Epithelial cell of proximal tubule (primary cell): ENCODE measurements at places on chromosomes 13 and 19.

- no peak for DNase-seq
These were observed 38.5 kb downstream of the DPF1 start for GRCh38 chr19:38185562-38185961.

DNA sequence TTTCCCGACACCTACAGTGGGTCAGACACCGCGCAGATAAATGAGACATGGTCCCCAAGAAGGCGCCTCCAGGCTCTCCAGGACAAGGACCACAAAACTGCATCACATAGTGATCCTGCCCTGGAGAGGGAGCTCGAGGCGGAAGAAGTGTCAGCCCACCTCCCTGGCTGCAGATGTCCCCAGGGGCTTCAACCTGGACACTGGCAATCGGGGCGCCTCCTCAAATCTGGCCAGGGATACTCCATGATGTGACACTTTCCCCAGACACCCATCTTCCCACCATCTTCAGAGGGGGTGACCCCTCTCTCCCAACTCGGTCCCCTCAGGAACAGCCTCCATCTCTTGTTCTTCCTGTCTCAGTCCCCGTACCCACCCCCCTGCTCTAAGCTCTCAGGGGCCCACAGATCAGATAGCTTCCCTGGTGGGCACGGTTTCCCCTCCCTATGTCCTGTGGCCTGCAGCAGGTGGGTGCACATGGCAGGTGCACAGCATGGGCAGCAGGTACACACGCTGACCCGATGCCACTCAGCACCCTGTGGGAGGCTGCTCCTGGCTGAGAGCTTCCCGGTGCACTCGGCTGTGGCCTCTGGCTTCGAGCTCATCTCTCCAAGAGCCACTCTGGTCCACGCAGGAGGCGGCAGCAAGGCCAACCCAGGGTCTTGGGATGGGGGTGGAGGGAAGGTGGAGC lies 61.2 kb downstream of the PEPD start:
- DNase-seq: no peak

DNA sequence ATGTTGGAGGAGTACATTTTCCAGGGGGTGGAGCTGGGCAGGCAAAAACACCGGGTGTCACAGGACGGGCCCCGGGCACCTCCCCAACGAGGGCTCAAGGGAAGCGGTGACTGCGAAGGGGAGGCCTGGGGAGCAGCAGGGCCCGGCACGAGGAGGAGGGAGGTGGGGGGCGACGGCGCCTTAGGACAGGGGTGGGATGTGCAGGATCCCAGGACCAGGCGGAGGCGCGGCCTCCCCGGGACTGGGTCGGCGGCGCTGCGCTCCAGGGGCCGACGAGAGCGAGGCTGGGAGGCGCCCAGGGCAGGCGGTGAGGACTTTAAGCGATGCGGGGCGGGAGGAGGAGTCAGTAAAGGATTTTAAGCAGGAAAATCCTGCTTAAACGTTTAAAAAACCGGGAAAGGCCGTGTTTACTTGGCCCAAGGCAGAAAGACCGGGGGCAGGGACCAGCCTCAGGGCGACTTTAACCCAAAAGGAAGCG lies 427 bp downstream of the ZNF160 start:
- peak; percentile 1 for DNase-seq

- no peak for DNase-seq
These were observed 51.4 kb upstream of the KCTD15 start for GRCh38 chr19:33745297-33745696.

DNA sequence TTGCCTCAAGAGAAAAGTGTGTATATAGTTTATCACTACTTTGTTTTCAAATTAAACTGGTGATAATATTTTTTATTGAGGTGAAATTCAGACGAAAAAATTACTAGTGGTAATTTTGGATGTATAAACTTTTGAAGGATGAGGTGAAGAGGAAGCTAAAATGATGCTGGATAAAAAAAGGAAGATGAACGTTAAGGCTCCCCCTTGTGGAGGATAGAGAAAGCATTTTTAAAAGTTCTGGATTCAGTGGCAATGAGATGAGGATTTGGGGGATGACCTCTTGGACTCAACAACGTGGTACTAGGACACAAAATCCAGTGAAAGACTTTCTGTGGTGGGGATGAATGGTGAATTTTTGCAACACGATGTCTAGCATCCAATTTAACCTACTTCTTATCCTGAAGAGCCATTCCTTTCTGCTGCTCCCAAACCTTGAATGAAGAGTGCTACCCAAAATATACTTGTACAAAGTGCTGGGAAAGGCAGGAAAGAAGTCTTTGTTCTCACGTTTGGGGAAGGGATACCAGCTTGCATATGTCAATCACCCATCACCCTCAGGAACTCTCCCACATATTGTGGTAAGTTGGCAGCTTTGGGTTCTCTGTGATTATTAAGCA lies 7.3 kb upstream of the SIGLEC5 start:
- DNase-seq: no peak

GRCh38 chr13:50241479-50241878 lies 226.2 kb downstream of the KCNRG start:
- no peak for DNase-seq

DNA sequence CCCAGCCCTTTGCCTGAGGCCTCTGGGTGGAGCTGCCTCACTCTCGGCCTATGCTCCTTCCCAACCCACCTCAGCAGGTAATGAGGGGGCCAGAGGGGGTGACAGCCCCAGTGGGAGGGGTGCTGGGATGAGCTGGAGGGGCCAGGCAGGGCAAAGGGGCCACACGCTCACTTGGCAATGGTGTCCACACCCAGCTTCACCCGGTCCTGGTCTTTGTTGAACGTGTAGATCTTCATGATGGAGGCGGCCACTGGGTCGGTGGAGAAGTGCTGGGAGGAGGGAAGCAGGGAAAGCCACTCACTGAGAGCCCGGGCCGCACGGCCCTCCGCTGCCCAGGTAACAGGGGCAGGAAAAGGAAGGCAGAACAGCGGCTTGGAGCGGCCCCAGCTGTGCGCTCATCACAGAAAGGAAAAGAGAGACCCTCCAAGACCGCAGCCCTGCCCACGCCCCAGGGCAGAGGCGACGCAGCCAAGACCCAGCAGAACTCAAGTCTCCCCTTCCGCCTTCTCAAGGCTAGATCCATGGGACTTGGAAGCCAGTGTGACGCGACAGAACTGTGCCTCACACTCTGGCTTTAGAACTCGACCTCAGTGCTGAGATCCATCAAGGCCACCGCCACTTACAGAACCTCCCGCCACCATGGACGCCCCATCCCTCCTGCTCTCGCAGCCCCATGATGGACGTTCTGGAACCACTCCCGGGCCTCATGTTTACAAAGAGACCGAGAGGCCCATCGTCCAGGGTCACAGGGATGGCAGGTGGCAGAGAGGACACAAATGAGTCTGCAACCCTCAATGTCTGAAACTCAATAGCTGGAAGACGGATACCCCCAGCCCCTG lies 9.2 kb downstream of the UBXN6 start:
- DNase-seq: no peak

DNA sequence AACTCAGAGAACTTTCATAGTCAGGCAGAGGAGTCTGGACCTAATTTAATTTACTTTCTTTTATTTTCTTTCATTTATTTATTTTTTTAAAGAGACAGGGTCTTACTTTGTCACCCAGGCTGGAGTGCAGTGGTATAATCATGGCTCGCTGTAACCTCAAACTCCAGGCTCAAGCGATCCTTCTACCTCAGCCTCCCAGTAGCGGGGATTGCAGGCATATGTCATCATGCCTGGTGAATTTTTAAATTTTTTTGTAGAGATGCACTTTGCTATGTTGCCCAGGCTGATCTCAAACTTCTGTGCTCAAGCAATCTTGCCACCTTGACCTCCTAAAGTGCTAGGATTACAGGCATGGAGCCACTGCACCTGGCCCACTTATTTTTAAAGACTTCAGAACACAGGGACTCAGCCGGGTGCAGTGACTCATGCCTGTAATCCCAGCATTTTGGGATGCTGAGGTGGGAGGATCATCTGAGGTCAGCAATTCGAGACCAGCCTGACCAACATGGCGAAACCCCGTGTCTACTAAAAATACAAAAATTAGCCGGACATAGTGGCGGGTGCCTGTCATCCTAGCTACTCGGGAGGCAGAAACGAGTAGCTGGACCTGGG lies 50.6 kb downstream of the KLF5 start:
- DNase-seq: no peak

DNA sequence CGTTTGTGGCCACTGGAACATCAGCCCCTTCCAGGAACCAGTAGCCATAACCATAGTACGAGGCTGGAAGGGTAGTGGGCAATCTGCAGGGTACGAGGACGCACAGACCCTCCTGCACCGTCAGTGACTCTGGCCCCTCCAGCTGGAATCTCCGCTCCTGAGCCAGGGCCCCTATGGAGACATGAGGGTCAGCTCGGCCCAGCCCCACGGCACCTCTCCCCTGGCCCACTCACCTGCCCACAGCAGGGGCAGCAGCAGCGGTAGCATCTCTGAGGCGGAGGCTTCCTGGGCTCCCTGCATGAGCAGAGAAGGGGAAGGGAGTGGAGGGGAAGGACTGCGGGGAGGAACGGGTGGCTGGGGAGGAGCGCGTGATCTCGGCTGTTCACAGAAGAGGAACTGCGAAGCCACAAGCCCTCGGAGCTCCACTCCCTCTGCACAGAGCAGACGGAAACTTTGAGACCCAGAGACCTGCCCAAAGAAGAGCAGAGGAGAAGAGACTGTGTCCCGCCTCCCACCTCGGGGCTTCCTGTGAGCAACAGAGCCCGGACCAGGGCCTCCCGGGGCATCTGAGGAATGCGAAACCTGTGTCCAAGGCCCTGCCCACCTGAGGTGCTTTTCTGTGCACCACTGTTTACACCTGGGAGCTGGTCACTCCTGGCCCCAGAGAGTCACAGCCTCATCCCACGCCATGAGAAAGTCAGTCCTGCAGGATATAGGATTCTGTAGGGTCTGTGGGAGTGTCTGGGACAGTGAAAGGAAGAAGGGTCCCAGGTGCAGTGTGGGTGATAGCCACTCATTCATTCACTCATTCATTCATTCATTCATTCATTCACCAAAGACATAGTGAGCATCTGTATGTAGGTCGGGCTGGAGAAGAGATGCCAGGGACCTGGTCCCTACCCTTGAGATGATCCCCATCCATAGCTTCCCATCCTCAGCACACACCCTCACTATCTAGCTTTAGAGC lies at the start of gene SIGLEC6:
Gene SIGLEC6 (minus strand): TSS at position 322 of the 967 bp plus-strand sequence. CDS start 22 bp downstream, at position 300.
- no peak for DNase-seq

- DNase-seq: no peak
These were observed 29.9 kb downstream of the SHISA2 start for GRCh38 chr13:26021956-26022355.

DNA sequence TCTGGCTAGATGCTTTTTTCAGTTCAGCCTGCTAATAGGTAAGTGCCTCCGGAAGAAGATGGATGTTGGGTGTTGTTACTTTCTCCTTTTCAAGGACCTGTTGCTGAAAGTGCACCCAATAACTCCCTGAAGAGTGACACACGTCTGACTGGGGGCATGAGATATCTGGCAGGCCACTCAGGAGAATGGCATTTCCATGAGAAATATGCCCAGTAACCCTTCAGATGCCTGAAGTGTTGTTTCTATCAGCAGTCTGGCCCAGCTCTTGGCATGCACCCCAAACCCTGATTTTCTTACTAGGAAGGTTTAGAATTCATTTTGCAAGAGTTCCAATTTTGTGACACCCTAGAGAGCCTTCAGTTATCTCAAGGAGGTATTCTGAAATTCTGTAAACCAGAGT lies 71.5 kb downstream of the ARHGAP35 start:
- DNase-seq: peak; percentile 36

- no peak for DNase-seq
These were observed 3.6 kb downstream of the CACNG7 start for GRCh38 chr19:53912653-53913052.

GRCh38 chr13:24916464-24916863 lies 152.5 kb downstream of the RNF17 start:
- no peak for DNase-seq

DNA sequence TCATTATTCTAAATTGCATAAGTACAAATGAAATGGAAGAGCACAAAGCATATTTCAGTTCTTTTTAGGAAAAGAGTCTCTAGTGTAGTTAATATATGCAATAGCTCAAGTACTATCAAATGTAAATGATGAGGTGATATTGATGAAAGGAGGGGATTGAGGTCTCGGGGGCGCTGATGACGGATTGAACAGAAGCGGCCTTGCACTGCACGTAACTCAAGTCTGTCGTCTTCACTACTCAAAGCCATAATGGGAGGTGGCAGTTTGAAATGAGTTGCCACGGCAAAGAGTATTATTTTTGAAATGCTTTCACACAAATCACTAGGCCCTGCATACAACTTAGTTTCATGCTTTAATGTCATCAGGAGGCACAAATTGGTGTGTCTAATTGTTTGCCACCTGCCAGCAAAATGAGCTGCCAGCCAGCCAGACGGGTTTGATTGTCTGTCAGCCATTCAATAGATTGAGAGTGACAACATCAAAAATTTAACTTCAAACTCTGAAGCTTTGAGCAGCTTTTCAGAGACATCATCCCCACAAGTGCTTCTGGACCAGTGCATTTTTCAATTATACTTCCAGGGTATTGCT lies 256.6 kb downstream of the NBEA start:
- DNase-seq: no peak

GRCh38 chr19:16788479-16788878 lies 40.7 kb upstream of the SIN3B start:
- no peak for DNase-seq

- no peak for DNase-seq
These were observed 37.0 kb downstream of the ZNF136 start for GRCh38 chr19:12199757-12200419.

- DNase-seq: no peak
These were observed 33.7 kb downstream of the NFILZ start for GRCh38 chr19:8663920-8664670.

DNA sequence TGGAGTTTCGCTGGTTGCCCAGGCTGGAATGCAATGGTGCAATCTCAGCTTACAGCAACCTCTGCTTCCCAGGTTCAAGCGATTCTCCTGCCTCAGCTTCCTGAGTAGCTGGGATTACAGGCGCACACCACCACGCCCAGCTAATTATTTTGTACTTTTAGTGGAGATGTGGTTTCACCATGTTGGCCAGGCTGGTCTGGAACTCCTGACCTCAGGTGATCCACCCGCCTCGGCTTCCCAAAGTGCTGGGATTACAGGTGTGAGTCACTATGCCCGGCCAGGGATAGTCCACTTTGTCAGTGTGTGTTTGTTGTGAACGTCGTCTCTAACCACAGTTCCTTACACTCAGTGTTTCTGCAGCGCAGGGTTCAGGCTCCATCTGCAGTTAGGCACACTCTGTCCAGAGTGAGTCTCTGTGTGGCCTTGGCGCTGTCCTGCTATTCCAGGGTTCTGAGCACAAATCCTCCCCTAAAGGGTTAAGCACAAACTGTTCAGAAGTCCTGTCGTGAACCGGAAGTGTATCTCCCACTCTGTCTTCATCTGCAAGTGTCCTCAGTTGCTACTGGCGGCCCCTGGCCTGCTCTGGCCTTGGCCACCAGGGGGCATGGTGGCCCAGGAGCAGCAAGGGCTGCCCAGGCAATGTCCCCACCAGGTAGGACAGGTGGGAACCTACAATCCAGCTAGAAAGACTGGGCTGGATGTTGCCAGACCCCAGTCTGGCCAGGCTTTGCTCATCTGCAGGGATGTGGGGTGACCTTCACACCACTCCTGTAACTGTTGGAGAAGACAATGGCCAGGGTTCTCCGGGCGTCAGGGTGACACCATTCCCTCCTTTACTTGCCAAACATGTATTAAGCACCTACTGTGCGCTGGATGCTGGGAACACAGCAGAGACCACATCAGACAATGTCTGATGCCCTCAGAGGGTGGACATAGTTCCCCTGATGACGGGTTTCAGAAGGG lies 38.8 kb upstream of the GATAD2A start:
- DNase-seq: no peak

- no peak for DNase-seq
These were observed 294.8 kb downstream of the FOXO1 start for GRCh38 chr13:40371531-40372125.

GRCh38 chr13:113125506-113126264 lies 3.1 kb downstream of the F10 start:
- DNase-seq: no peak
